Stimulated activated CD8-positive, alpha-beta memory T cell treated with anti-CD3 and anti-CD28 coated beads, Interleukin-2, amount 100 ng/mL, for 48 hours (primary cell): ENCODE measurements at places on chromosomes 5 and 9.

- no peak for DNase-seq
Measured at GRCh38 chr5:548256-548655, 24.0 kb upstream of the SLC9A3 start.

DNA sequence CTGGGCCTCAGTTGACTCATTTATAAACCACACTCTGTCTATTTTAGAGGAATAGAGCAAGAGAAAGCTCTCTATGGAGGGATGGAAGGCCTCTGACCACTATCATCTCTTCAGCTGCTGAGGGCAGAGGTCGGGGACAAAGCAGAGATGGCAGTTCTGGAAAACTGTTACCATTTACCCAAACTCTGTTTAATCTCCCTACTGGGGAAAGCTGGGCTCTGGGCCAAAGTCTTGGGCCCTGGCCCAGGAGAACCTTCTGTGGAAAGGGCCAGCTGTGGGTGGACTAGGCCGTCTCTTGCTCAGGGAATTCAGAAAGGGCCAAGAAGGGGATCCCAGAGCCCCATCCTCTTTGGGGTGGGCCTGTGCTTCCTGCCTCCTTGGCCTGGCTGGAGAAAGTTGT is 100.0 kb downstream of the PSD2 start:
- DNase-seq, result no peak

DNA sequence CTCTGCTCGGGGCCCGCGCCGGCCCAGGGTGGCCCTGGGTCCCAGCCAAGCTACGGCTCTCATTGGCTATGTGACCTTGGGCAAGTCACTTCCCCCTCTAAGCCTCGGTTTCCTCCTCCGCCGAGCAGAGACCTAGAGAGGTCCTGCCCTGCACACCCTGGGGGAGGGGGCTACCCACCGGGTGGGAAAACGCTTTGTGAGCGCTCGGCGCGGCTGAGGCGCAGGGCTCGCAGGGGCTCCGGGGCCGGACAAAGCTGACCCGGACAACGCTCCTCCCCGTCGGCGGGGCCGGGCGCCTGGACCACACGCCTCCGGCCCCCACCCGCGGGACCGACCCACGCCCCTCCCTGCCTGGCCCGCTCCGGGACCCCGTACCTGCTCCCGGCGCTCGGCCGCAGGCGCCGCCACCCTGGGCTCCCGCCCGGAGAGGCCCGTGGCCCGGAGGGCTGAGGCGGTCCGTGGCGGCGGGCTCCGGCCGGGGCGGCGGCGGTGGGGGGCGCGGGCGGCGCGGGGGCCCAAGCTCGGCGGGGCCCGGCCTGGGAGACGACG is 85.7 kb upstream of the MELK start:
- DNase-seq, result peak; percentile 43

GRCh38 chr5:81161012-81161601 is 72.0 kb upstream of the CKMT2 start:
- no peak for DNase-seq

DNA sequence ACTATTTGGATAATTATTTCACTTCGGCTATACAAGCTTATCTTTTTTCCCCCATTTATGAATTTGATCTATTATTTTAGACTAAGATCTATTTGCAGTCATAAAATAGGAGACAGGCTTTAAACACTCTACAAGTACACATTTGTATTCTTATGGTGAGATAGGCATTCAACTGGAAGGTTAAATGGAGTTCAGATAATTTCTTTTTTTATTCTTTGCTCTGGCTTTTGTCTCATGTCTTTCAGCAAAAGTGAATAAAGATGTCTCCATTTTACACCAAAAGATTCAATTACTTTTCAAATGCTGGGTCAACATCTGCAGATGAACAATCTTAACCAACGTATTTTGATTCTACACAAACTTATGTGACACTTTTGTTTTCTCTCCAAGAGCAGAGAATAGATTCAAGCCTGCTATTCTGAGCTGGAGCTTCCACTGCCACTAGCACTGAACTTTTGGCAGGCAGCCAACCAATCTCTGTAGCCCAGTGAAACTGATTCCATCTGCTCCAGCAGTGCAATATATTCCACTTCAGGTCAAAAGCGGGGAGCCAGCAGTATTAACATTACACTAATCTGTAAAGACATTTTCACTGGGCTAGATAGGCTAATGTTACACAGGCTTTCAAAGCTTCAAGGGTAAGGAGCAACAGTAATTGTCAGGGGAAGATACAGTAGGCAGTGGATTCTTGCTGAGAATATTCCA is 452.0 kb upstream of the ZNF608 start:
- no peak for DNase-seq

GRCh38 chr5:116939641-116940040 is 365.0 kb upstream of the SEMA6A start:
- DNase-seq, result no peak

DNA sequence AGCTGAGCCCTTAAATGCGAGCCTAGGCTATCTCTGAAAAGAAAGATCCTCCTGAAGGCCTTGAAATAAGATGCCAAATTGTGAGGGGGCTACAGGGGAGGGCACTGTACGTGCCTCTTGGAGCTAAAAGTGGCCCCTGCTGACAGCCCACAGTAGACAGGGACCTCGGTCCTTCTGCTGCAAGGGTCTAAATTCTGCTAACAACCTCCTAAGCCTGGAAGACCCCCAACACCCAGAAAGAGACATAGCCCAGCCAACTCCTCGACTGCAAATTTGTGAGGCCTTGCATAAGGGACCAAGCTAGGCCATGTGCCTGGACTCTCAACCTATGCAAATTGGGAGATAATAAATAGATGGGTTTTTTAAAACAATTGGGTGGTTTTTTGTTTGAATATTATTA is 54.7 kb downstream of the UBE2QL1 start:
- DNase-seq, result no peak

DNA sequence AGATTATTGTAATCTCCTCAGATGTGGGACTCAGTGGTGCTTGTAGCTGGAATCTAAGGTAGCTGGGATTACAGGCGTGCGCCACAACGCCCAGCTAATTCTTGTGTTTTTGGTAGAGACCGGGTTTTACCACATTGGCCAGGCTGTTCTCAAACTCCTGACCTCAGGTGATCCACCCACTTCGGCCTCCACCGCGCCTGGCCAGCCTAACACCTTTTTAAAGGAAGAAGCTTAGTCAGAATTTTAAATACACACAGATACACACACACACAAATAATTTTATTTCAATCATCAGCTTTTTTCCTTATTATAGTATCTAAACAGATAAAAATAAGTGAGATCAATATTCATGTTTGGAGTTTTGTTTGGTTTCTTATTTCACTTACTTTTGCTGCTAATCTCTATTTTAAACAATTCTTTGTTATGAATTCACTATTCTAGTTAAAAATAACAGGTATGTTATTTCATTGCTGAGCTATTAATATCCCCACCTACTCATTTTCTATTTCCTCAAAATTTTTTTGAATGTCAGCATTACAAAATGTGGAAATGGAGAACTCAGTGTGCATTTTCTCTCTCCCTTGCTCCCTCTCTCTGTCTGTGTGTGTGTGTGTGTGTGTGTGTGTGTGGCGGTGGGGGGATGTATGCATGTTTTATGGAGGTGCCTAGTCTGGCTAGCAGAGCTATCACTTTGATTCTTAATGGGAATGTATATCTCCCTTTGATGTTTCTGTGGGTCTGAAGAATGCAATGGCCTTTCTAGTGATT is 960.6 kb upstream of the DMAC1 start:
- no peak for DNase-seq

DNA sequence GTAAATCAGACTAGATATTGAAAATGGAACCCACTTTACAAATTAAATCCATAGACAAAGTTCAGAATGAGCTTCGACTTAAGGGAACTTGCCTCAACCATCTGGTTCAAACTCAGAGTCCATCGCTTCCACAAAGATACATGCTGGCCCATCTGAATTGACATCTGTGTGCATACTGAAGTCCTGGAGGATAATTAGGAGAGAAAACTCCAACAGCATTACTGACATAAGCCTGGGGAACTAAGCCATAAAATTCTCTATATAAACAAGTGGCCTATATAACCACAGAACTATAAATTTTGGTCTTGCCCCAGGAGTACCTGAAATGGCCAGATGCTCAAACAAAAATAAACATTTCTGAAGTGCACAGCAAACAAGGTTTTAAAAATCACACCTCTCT is 94.4 kb downstream of the IZUMO3 start:
- no peak for DNase-seq

GRCh38 chr5:57383093-57383861 is 99.3 kb downstream of the ACTBL2 start:
- DNase-seq, result peak; percentile 13

DNA sequence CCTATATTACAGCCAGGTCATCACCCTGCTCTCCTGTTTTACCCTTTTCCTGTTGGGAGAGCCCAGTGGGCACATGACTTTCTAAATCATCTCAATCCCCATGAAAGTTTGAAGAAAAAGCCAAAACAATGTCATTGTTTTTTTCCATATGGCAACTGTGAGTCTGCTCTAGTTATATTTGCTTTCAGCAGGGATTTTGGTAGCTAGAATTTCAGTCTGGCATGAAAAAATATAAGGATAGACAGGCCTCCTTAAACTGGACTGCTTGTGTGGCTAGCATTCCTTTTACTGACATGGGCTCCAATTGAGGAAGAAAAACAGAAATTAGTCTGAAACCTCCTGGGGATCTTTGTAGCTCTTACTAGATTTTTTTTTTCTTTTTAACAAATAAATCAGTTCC is 25.6 kb downstream of the MOCS2 start:
- no peak for DNase-seq

- no peak for DNase-seq
Measured at GRCh38 chr5:132812781-132813598, at the start of gene SOWAHA. Gene SOWAHA (plus strand): TSS chr5:132813302. CDS start chr5:132813622, 320 bp downstream.
